ENCODE measurements at places on chromosomes 2 and 18.

DNA sequence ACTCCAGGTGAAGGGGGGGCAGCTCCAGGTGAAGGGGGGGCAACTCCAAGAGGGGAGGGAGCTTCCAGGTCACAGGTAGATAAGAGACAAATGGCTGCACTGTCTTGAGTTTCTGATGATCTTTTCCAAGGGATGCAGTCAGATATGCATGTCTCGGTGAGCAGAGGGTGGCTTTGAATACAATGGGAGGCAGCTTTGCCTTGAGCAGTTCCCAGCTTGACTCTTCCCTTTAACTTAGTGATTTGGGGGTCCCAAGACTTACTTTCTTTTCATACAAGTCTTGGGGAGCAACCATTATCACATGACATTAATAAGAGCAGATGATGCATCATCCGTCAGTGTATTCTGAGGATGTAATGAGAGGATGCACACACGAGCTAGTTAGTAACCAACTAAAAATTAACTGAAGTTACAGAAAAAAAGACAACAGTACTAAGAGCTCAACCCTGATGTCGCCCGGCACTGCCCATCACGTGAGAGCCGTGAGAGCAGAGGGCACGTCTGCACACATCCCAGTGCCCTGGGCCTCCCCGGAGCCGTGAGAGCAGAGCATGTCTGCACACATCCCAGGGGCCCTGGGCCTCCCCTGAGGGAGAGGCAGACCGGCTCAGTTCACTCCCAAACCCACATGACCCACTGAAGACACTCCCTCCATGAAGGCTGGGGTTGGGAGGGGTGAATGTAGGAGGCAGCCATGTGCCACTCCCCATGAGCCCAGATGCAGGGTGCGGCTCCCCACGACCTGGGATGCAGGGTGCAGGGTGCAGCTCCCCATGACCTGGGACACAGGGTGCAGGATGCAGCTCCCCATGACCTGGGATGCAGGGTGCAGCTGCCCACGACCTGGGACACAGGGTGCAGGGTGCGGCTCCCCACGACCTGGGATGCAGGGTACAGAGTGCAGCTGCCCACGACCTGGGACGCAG is 39.4 kb downstream of the PXDN start:
- DNase-seq = no peak

GRCh38 chr2:200786826-200787225 is 24.9 kb upstream of the BZW1 start:
- DNase-seq = no peak

- DNase-seq = no peak
Observed at GRCh38 chr2:144146876-144147275, 373.0 kb downstream of the ZEB2 start.

- DNase-seq = no peak
Observed at GRCh38 chr2:43035922-43036321, 190.5 kb downstream of the ZFP36L2 start.

DNA sequence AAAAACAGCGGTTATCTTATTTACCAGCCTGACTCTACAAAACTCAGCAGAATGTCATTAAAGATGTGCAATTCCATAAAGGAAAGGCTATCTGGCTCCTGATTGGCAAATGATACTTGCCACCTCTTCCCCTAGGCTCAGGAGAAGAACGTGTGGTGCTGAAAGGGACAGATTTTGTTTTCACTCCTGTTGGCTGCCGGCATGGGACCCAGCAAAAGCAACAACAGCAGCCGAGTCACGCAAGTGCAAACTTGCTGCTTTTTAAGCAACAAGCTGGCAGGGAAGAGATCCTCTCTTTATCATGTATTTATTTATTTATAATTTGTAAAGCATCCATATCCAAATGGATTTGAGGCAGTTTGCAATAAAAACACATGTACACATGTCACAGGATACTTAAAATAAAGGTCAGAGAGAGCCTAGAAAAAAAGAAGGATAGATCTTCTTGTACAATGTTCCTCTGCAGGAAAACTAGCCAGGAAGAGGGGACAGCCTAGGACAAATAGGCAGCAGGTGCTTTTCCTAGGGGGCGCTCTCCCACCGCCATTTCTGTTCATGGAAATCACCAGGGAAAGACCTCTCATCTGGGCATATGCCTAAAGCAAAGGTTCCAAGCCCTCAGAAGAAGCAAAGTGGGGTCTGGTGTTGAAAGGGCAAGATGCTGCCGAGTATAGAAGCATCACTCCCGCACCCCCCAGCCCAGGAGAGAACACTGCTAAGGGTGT is 799.3 kb downstream of the BCL11A start:
- no peak for DNase-seq

DNA sequence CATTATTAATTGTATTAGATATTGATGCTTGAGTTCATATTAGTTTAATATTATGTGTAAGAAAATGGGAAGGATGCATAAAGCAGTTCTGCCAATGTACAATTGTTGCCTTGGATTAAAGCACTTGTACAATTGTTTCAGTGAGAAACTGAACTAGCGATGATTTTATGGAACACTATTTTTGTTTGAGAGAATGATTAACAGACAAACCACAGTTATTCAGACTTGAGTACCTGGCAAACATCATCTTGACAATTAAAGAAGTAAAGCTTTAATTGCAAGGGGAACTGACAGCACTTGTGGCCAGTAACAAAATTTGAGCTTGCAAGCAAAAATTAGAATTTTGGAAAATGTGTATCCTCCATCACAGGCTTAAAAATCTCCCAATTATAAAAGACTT is 214.3 kb downstream of the RIT2 start:
- no peak for DNase-seq

DNA sequence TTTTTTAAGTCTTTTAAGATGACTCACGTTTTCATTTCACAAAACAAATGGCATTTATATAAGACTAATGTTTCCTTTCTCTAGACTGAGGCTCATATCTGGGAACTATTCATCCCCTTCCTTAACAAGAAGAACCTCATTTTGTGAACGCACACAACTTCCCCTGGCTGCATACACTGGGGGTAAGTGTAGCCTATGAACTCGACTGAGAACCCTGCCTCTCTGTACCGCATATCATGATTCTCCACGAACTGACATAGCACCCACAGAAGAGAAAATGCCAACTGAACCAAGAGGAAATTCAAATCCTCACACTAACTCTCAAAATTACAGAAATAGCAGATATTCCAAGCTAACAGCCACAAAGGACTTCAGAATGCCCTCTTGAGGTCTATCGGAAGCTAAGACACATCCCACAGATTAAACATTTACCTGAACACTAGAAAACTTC is 236.7 kb downstream of the TCF4 start:
- DNase-seq = no peak

DNA sequence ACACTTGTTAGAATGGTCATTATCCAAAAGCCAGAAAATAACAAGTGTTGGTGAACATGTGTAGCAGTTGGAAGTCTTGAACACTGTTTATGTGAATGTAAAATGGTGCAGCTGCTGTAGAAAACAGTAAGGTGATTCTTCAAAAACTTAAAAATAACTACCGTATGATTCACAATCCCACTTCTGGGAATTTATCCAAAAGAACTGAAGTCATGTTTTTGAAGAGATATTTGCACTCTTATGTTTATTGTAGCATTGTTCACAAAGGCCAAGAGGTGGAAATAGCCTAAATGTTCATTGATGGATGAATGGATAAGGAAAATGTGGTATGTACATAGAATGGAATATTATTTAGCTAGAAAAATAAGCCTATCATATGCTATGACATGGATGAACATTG is 6.3 kb upstream of the SPP2 start:
- no peak for DNase-seq

DNA sequence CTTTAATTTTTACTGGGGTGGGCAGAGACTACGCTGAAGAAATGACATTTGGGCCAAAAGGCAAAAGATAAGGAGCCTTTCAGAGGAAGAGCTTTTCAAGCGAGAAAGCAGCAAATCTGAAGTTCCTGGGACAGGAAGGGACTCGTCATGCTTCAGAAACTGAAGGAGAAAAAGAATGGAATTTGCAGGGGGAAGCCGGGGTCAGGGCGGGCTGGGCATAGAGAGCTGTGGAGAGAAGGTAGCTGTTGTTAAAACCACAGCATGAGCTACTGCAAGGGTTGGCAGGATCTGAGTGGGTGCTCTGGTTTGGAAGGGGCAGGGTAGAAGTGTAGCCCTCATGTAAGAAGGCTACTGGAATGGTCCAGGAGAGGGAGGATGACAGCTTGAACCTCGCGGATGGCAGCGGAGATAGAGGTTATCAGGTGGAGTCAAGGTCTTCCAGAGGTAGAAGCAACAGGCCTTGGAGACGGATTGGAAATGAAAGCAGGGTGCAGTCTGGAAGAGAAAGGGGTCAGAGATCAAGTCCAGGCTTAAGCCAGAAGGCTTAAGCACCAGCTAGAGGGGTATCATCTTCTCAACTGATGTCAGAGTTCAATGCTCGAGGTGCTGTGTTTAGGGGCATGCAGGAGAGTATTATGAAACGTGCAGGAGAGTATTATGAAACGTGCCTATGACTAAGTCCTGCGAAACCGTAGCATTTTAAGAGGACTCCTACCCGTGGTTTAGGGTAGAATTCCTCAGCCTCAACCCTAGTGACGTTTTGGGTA is 18.9 kb downstream of the ATP8B1 start:
- DNase-seq = peak; percentile 53

GRCh38 chr18:23502516-23503037 is 734 bp upstream of the RMC1 start:
- DNase-seq = no peak

GRCh38 chr18:73852789-73853549 is 294.7 kb downstream of the FBXO15 start:
- no peak for DNase-seq

- no peak for DNase-seq
Observed at GRCh38 chr18:34709104-34709503, 994 bp upstream of the DTNA start.

GRCh38 chr2:16817305-16818202 is 151.9 kb upstream of the CYRIA start:
- DNase-seq = no peak

GRCh38 chr18:43830947-43831346 is 553.7 kb upstream of the SYT4 start:
- no peak for DNase-seq

DNA sequence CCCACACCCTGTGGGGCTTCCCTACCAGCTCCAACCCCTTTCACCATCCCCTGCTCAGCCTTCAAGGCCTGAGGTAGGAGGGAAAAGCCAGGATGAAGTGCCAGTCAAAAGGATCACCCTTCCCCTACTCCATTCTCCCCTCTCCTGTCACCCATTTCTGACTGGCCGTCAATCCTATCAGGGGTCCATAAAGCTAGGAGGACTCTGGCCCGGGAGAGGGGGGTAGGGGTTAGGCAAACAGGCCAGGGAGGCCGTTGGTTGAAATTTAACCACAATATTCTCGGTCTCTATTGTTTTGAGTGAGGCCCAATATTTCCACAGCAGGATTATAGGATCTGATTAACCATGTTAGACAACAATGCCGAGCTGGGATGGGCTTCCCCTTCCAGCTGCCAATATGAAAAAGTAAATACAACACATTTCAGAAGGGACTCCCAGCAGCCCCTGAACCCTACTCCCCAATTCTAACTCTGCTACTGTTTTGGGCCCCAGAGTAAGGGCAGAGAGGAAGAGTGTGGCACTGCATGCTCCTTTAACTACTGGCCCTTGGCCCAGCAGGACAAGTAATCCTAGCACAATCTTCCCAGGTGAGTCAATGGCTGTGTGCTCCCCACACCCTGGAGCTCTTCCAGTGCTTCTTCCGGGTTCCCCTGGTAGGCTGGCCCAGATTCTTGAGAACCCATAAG is 10.6 kb upstream of the IHH start:
- no peak for DNase-seq

- no peak for DNase-seq
Observed at GRCh38 chr18:21468514-21469164, 131.9 kb downstream of the ESCO1 start.

DNA sequence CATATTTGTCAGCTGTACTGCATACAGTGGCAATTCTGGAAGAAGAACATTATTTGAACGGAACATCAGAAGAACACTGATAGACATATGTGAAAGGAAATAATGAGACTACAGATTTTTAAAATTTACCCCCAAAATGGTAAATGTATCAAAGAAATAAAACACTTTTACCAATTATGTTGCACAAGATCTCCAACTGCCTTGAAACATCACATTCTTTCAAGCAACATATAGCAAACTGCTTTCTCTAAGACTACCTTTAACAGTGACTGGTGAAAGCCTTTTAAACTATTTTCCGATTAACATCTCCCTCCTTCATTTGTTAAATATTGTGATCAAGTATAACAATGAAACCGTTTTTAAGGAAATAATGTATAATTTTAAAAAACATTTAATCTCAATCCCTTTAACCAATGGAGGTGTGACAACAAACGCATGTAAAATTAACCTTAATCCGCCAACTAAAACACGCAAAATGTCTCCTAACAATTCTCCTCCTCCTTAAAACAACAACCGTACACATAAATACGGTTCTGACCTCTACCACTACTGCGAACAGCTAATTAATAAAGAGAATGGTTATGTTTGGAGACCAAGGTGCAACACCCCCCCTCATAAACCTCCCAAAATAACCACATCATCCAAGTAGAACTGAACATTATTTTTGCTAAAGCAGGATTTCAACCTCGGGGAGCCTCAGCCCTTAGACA is 2.4 kb downstream of the FBXO11 start:
- DNase-seq = no peak

DNA sequence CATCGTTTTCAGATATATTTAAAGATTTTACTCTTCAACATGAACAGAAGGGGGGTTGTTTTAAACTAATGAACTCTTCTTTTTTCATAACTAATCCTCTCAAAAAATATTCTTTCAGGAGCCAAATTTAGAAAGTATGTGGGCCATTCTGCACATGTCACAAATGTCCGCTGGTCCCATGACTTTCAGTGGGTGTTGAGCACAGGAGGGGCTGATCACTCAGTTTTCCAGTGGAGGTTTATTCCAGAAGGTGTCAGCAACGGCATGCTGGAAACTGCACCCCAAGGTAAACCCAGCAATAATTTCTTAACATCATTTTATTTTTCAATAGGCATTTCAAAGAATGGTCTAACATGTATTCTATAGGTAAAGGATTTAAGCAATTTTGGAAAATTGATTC is 136.0 kb downstream of the EML6 start:
- no peak for DNase-seq

DNA sequence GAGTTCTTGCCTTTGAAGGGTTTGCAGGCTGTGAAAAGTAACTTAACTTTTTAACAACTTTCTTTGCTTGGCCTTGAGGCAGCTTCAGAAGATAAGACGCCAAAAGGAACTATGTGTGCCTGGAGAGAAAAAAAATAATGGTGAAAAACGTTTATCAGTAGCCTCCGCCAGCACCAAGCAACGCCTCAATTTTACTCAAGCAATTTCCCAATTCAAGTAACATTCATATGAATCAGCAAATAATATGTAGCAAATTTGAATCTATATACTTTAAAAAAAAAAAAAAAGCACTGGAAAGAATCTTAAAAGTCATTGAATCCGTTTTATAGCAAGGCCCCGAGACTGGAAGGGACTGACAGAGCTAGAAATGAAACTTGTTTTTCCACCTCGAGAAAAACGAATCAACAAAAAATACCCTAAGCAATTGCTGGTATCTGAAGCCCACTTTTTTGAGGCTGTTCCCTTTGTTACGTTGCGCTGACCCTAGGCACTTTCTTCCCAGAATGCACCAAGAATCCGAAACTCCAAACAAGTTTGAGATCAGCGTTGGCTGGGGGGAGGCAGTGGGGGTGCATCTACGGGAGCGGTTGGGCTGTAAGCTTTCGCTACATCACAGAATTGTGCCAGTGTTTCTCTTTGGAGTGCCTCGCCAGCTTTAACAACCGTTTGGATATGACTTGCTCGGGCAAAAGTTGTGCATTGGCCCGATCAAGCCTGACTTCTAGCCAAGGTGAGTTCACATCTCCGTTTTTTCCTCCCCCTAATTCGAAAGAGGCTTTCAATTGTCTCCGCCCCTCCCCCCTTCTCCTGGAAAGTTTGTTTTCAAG is 2.7 kb upstream of the TGIF1 start:
- DNase-seq = peak; percentile 88

Data from right kidney (tissue), 9 donors.